ENCODE measurements at places on chromosomes 13 and 19.

GRCh38 chr13:49464085-49464484, 20.0 kb downstream of the SETDB2 start:
- no peak for DNase-seq

- peak; percentile 45 for DNase-seq
These were observed 6.3 kb downstream of the ERICH4 start for GRCh38 chr19:41449079-41449864.

- DNase-seq: no peak
These were observed 7.9 kb downstream of the SYDE1 start for GRCh38 chr19:15115080-15115479.

- DNase-seq: no peak
These were observed 8.6 kb downstream of the ZBTB7A start for GRCh38 chr19:4057931-4058692.

- no peak for DNase-seq
These were observed 69.3 kb upstream of the MYO16 start for GRCh38 chr13:108560093-108560492.

GRCh38 chr13:46496086-46496485, 56.9 kb upstream of the LRCH1 start:
- DNase-seq: no peak

DNA sequence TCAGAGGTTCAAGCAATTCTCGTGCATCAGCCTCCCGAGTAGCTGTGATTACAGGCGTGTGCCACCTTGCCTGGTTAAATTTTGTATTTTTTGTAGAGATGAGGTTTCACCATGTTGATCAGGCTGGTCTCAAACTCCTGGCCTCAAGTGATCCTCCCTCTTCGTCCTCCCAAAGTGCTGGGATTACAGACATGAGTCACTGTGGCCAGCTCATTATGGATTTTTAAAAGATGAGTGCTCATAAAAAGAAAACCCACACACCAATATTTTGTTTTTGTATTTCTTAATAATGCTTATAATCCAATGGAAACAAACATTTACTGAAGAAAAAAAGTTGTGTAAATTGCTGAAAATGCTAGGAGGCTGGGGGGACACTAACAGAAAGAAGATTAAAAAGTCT, 5.0 kb upstream of the MICU2 start:
- DNase-seq: no peak

GRCh38 chr13:104450006-104450405, 1383.8 kb upstream of the SLC10A2 start:
- DNase-seq: no peak

DNA sequence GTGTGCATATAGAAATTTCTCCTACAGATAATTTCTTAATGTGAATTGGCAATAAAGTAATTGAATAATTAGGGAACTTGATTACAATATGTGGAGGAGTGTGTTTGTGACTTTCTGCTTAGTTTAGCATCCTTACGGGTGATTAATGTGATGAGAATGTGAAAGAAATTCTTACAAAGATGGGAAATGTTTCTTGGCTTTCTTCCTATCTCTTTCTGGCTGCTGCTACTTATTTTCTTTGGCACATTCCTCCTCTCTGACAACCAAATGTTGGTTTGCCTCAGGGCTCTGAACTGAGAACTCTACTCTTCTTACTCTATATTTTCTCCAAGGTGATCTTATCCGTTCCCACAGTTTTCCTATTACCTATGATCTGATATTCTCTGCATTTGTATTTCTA, 300.1 kb downstream of the TBC1D4 start:
- DNase-seq: no peak

DNA sequence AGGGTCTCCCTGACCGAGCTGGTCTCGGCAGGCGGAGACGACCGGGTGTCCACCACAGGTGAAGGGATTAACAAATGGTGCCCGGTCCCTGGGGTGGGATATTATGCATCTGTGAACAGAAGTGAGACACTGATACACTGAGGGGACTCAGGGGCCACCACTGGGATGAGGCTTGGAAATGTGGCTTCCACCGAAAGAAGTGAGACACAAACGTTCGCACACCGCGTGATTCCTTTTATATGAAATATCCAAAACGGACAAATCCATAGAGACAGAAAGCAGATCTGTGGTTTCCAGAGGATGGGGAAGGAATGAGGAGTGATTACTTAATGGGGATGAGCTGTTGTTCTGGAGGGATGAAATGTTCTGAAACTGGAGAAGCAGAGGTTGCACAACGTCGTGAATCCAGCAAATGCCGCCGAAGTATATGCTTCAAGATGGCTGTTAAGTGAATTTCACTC, 47.5 kb downstream of the C13orf46 start:
- DNase-seq: no peak

DNA sequence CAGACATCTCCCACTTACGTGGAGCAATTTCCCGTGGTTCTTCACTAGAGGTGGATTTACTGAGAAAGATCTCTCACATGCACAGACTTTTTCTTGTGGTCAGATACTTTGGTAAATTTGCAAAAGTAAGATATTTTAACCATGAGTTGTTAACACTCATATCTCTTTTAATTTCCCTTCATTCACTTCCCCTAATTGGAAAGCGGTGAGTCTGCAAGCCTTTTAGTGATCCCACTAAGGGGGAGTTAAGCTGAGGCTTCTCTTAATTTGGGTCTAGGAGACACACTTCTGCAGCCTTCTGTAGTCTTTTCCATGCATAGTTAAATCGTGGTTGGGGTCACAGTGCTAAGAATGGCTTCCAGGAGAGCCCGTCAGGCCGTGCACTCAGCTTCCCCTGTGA, 30.7 kb upstream of the SERPINE3 start:
- DNase-seq: no peak

- DNase-seq: no peak
These were observed 2.7 kb downstream of the MKNK2 start for GRCh38 chr19:2048104-2048958.

- no peak for DNase-seq
These were observed 10.9 kb upstream of the ARHGAP45 start for GRCh38 chr19:1055886-1056620.

- DNase-seq: no peak
These were observed 13.6 kb downstream of the EMP3 start for GRCh38 chr19:48338802-48339503.

DNA sequence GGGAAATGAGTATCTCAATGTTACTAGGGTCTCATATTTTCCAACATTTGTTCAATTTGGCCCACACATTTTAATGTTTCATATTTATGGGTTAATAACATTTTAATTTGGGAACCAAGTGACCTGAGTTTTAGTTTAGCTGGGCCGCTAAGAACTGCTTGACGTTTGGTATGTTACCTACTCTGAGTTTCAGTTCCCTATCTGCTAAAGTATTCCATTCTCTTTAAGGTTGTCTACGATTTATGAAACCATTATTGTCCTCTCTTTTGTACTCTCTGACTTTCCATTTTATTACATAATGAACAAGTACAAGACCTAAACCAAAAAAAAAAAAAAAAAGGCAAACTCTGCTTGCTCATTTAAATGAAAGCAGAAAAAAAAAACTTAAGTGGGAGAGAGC, 89.9 kb downstream of the FGF14 start:
- no peak for DNase-seq

DNA sequence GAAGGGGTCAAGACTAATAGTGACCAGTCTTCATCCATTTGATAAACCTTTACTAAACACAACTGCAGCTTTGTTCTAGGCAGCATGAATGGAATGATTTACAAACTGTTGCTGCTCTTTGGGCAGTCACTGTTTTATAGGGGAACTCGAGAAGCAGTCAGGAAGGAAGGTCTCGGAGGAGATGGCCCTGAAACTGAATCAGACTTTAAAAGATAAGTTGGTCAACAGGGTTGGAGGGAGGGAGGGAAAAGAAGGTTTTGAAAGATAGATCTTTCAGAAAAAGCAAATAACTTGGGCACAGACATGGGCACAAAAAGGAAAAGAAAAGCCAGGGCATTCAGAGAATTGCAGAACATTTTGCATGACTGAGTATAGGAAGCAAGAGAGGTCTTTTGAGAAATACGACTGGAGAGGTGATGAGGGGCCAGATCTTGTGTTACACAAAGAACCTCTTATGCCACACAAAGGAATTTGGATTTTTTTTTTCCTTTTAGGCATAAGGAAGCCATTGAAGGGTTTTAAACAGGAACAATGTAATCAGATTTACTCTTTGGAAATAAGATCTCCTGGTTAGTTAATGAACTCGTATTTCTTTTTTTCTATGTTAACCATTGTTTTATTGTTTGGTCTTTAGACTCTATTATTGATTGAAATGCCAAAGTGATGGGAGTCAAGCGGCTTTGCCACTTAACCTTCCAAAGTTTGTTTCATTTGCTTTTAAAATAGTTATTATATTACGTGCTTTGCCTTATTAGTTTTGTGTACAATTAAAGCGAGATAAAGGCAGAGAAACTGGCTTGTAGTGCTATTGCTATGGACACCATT, 37.5 kb upstream of the SACS start:
- no peak for DNase-seq

GRCh38 chr13:77335543-77335942, 8.6 kb upstream of the MYCBP2 start:
- DNase-seq: no peak

- no peak for DNase-seq
These were observed 7.9 kb downstream of the INTS6 start for GRCh38 chr13:51444922-51445321.

DNA sequence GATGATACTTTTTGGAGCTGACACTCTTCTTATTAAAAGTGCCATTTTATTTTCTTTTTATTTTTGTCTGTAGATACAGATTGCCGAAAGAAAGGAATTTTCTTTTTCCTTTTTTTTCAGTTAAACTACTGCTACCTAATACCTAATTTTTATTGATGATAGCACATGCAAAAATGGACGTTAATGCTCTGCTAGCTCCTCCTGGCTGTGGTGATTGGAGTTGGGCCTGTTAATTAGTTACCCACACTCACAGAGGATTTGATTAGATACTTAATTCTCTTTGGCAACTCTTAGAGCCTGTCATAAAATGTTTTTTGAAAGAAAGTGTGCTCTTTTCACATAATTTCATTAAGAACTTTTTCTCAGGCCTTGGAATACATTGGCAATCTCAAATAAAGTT, 366.8 kb downstream of the DCT start:
- DNase-seq: no peak

DNA sequence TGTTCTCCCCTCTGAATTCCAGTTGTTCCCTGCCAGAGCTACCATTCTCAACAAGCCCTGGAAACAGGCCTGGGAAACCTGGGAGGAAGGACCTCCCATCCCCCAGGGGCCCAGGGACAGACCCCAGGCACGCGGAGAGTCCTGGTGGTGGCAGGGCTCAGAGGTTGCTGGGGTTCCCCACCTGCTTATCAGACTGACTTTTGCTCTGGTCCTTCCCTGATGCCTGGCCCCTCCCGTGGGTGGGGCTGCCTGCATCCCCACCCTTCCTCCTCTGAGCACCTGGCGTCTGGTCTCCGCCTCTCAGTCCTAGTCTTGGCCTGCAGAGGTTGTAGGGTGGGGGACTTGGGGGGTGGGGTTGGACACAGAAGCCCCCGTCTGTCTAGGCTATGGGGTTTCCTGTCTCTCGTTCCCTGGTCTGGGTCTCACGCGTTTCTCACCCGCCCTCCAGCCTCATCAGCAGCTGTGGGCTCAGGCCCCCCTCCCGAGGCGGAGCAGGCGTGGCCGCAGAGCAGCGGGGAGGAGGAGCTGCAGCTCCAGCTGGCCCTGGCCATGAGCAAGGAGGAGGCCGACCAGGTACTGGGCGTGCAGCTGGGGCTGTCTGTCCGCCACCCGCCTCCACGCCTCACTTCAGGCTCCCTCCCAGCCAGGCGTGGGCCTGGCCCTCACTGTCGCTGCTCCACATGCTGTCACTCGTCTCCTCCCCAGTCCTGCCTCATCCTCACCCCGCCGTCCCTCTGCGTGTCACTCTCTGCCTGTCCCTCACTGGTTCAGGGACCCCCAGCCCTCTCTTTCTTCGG, 13.6 kb downstream of the EPN1 start:
- DNase-seq: no peak

DNA sequence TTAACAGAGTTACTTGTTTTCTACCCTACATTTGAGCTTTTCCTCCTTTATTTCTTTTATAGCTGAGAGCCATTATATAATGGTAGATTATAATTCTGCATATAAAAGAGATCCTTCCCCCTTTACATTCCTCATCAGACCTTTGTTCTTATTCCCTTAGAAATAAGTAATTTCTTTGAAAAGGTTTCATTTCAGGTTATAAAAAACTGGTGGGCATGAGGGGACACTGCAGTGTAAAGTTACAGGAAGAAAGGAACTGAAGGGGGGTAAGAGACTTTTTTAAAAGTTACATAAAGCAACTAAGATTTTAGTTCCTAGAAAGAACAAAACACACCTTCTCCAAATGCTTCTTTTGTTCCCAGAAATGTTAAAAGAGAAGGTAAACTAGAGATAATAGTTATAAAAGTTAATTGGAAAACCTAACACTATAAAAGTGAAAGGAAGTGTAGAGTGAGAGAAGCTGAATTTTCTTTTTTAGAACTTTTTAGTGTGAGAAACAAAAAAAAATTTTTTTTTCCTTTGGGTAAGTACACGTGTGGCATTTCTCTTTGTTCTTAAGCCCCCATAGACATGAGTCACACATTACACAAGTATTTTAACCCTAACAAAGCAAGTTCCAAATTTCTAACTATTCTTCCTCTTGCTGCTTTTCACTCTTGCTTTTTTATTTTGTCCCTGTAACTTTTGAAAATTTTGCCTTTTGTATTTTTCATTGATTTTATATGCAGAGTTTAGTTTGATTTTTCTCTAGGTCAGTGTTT, 106.4 kb upstream of the MLNR start:
- DNase-seq: no peak

DNA sequence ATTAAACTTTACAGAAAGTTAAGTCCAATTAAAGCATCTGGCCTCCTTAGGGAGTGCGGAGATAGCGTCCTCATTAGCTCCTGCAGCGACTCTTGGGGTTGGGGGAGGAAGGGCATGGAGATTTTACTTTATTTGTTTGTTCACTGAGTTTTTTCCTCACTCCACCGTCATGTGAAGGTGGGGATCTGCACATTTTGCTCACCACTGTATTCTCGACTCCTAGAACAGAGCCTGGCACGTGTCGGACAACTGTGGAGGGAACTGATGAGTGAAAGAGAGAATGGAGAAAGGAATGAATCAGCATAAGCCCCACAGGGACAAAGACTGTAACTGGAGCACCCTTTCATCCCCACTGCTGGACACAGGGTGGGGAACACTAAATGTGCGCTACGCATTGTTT, 205.1 kb upstream of the TSHZ3 start:
- no peak for DNase-seq

GRCh38 chr19:41969772-41970458, 10.8 kb upstream of the RABAC1 start:
- DNase-seq: no peak

DNA sequence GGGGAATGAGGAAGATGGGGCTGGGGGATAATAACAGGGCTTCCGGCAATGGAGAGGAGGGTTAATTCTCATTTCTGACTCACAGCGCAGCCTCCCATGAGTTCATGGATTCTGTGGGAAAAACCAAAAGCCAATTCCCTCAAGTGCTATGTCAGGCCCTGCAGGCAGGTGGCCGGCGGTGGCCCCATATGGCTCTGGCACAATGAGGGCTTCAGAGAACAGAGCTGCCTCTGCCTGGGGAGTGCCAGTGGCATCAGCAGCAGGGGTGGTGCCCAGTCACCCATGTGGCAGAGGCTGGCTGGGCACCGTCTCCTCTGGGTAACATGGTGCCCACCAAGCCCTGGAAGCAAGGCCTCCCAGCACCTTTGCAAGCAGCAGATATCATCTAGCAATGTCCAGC, 69.1 kb downstream of the ALOX5AP start:
- no peak for DNase-seq

GRCh38 chr13:79447141-79447540, 33.8 kb upstream of the NDFIP2 start:
- DNase-seq: no peak

- DNase-seq: no peak
These were observed 408.0 kb downstream of the DIAPH3 start for GRCh38 chr13:59755632-59756290.

Data from stimulated activated CD4-positive, alpha-beta T cell treated with anti-CD3 and anti-CD28 coated beads, Interleukin-1b, Interleukin-23, amount 100 ng/mL, for 1 hour (primary cell).